Regular cardiac myocyte (primary cell): ENCODE measurements at places on chromosomes 5 and 9. TPM values are rescaled to one million over a fixed set of nuclear protein-coding genes. Genes with fewer than 3 reads are reported as not detected.

C9orf50 gene
- 0.28 TPM in 1 of 2 replicates, not detected in the other for total RNA-seq

LOX gene
- 179 and 324 TPM in 2 replicates for total RNA-seq

PHF24 gene
- total RNA-seq: 0.28 TPM in 1 of 2 replicates, not detected in the other

AIF1L gene
- 0.56 and 0.58 TPM in 2 replicates for total RNA-seq

PKD2L2 gene
- 0.38 TPM in 1 of 2 replicates, not detected in the other for total RNA-seq

EDIL3 gene
- 83.2 and 246 TPM in 2 replicates for total RNA-seq

CDX1 gene
- 0.38 and 0.56 TPM in 2 replicates for total RNA-seq

MIER3 gene
- 22.2 and 24.5 TPM in 2 replicates for total RNA-seq

NDUFS4 gene
- 99.8 and 112 TPM in 2 replicates for total RNA-seq

FOXI1 gene
- under 0.01 TPM in 1 of 2 replicates, not detected in the other for total RNA-seq
